Bronchial smooth muscle cell (primary cell): ENCODE measurements at places on chromosomes 5 and 9. TPM values are rescaled to one million over a fixed set of nuclear protein-coding genes. Genes with fewer than 3 reads are reported as not detected.

PCDHAC2 gene
- under 0.01 and 0.09 TPM in 2 replicates for total RNA-seq

ELAVL2 gene
- under 0.01 and 0.09 TPM in 2 replicates for total RNA-seq

HK3 gene
- 0.09 TPM in 1 of 2 replicates, not detected in the other for total RNA-seq

ARL14EPL gene
- total RNA-seq: 0.69 TPM in 1 of 2 replicates, not detected in the other

KIF4B gene
- under 0.01 and 0.09 TPM in 2 replicates for total RNA-seq

PCDHB10 gene
- total RNA-seq: 0.47 and 1.4 TPM in 2 replicates

BTNL8 gene
- total RNA-seq: not detected in 2 replicates

FBXO4 gene
- total RNA-seq: 9.7 and 11.3 TPM in 2 replicates

TTC23L gene
- total RNA-seq: 0.16 and 0.52 TPM in 2 replicates

ACSL6 gene
- total RNA-seq: under 0.01 and 0.17 TPM in 2 replicates

PCDHGB5 gene
- 33.0 and 33.1 TPM in 2 replicates for total RNA-seq

RABEPK gene
- total RNA-seq: 37.8 and 53.8 TPM in 2 replicates

SOX30 gene
- total RNA-seq: 0.16 TPM in 1 of 2 replicates, not detected in the other

PCDHGA1 gene
- 1.3 and 1.9 TPM in 2 replicates for total RNA-seq

MLANA gene
- not detected in 2 replicates for total RNA-seq

ANKRD31 gene
- total RNA-seq: 0.09 and 0.16 TPM in 2 replicates

CYSRT1 gene
- 0.17 and 0.63 TPM in 2 replicates for total RNA-seq

DIPK1B gene
- 0.69 and 1.1 TPM in 2 replicates for total RNA-seq

IRX1 gene
- total RNA-seq: 0.09 TPM in 1 of 2 replicates, not detected in the other

PRRX2 gene
- total RNA-seq: 21.5 and 44.3 TPM in 2 replicates

TBC1D2 gene
- 1.6 and 4.4 TPM in 2 replicates for total RNA-seq
